ENCODE measurements at places on chromosomes 12 and 14. TPM values are rescaled to one million over a fixed set of nuclear protein-coding genes. Genes with fewer than 3 reads are reported as not detected.

FOXN4 gene
- not detected for total RNA-seq

KRT75 gene
- not detected for total RNA-seq

SLC25A29 gene
- total RNA-seq = 10.4 TPM

CNTN1 gene
- total RNA-seq = 0.27 TPM

TBPL2 gene
- not detected for total RNA-seq

CCDC197 gene
- not detected for total RNA-seq

OTUB2 gene
- total RNA-seq = 2.5 TPM

NRXN3 gene
- total RNA-seq = 0.18 TPM
